Muscle of back (tissue), 13 donors: ENCODE measurements at places on chromosomes 2 and 18. TPM values are rescaled to one million over a fixed set of nuclear protein-coding genes. Genes with fewer than 3 reads are reported as not detected.

Gene IL36G
- polyA plus RNA-seq, result not detected

Gene ADAM23
- 11.5 TPM for polyA plus RNA-seq

Gene NDUFAF7
- polyA plus RNA-seq, result 24.1 TPM

Gene ATP6V1B1
- polyA plus RNA-seq, result 3.1 TPM

Gene CRACDL
- polyA plus RNA-seq, result 2.5 TPM

Gene UGT1A5
- not detected for polyA plus RNA-seq

Gene SP140
- 0.38 TPM for polyA plus RNA-seq

Gene CYS1
- 11.5 TPM for polyA plus RNA-seq

Gene CHRNG
- 104 TPM for polyA plus RNA-seq

Gene ZFAND2B
- polyA plus RNA-seq, result 20.9 TPM

Gene NCKAP1
- 78.1 TPM for polyA plus RNA-seq

Gene POMC
- polyA plus RNA-seq, result 2.1 TPM

Gene IL36B
- not detected for polyA plus RNA-seq

Gene CRYGC
- polyA plus RNA-seq, result not detected

Gene KIAA2012
- 0.12 TPM for polyA plus RNA-seq

Gene FZD7
- polyA plus RNA-seq, result 27.1 TPM

Gene RAD51AP2
- 0.12 TPM for polyA plus RNA-seq

Gene AOX1
- polyA plus RNA-seq, result 1.2 TPM
